Osteocyte (in vitro differentiated cells): ENCODE measurements at places on chromosomes 1 and 21. TPM values are rescaled to one million over a fixed set of nuclear protein-coding genes. Genes with fewer than 3 reads are reported as not detected.

- H3K4me3 ChIP-seq = no peak overlapping the region
- peaks cover 28% of the 10 kb centered on the region for H3K36me3 ChIP-seq
- no peak for DNase-seq
These were observed 24.5 kb downstream of the AK2 start for GRCh38 chr1:33012165-33012564.

- H3K27ac ChIP-seq = no peak overlapping the region
- peaks cover 58% of the 10 kb centered on the region for H3K4me1 ChIP-seq
- H3K4me3 ChIP-seq = no peak overlapping the region
- no peak for DNase-seq
- peaks cover 13% of the 10 kb centered on the region for H3K36me3 ChIP-seq
These were observed 1.7 kb downstream of the SPSB1 start for GRCh38 chr1:9294405-9294773.

- H3K4me3 ChIP-seq = no peak overlapping the region
- H3K36me3 ChIP-seq = no peaks in the 10 kb centered on the region
- no peaks in the 10 kb centered on the region for H3K4me1 ChIP-seq
- DNase-seq = no peak
- H3K27ac ChIP-seq = no peak overlapping the region
These were observed 970.7 kb downstream of the KCNT2 start for GRCh38 chr1:195637539-195637938.

DNA sequence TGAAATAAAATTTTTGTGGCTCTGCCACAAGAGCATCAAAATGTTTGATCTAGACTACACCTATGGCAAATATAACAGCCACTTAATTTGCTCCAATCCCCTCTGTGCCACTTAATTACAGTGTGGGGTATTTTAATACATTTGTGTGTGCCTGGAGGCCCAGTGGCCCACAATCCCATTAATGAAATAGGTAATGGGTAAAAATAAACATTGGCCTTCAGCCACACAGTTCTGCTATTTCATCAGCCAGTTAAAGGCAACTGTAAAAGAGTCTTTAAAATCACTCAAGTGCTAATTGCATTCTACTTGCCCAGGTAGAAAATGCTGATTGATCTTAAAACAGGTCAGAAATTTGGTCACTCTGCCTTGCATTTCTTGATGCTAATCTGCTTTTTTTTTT lies 151.6 kb upstream of the UBE2U start:
- H3K27me3 ChIP-seq = no peaks in the 10 kb centered on the region
- H3K4me1 ChIP-seq = peaks cover 8% of the 10 kb centered on the region
- DNase-seq = no peak
- peaks cover 5% of the 10 kb centered on the region for H3K36me3 ChIP-seq
- no peak overlapping the region for H3K27ac ChIP-seq
- H3K4me3 ChIP-seq = no peak overlapping the region

DNA sequence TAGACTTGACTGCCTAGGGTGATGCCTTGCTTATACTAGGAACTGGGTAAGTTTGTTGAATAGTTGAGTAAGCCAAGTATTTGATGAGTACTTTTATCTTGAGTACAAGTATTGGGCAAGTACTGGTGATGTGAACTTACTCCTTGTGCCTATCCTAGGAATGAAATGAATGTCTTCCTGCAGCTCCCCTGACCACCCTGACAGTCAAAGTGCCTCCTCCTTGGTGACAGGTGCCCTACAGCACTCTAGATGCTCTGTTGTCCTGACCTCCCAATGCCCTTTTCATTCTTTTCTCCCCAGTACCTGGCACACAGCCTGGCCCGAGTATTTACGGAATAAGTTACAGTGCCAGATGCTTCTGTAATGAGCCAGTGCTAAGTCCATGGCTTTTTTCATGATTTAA lies 25.5 kb downstream of the PCSK9 start:
- H3K27ac ChIP-seq = peak overlapping the region; percentile 27
- DNase-seq = no peak
- H3K27me3 ChIP-seq = no peaks in the 10 kb centered on the region
- no peak overlapping the region for H3K4me3 ChIP-seq
- H3K4me1 ChIP-seq = peaks cover 22% of the 10 kb centered on the region

DNA sequence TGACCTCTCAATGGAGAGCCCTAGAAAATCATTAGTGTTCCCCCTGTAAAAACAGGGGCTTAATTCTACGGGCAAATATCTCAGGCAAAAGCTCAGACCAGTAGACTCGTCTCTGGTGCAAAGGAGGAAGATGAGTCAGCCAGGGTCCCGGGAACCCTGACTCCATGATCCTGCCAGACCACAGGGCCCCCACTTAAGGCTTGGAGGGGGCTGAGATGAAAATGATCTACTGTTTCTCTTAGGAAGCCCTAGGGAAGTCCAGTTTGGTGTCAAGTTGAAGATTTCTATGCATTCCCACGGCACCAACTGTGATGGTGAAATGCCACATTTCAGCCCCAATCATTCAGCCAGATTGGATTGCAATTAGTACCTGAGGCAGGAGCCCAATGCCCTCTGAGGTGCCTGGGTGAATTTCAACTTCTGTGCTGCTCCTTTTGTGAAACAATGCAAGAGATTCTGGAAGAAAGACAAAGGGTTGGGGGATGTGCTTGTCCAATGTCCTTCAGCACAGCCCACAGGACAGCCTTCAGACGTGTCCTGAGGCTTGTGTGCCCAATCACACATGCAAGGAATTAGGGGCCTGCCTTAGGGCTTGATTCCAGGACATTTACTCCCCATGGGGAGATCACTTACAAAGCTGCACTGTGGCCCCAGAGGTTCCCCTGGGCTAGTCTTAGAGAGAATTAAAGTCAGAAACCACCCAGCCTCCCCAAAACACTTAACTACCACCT lies 18.1 kb downstream of the NAV1 start:
- no peak overlapping the region for H3K4me3 ChIP-seq
- no peaks in the 10 kb centered on the region for H3K36me3 ChIP-seq
- peaks cover 74% of the 10 kb centered on the region for H3K4me1 ChIP-seq
- DNase-seq = no peak
- no peaks in the 10 kb centered on the region for H3K27me3 ChIP-seq

DNA sequence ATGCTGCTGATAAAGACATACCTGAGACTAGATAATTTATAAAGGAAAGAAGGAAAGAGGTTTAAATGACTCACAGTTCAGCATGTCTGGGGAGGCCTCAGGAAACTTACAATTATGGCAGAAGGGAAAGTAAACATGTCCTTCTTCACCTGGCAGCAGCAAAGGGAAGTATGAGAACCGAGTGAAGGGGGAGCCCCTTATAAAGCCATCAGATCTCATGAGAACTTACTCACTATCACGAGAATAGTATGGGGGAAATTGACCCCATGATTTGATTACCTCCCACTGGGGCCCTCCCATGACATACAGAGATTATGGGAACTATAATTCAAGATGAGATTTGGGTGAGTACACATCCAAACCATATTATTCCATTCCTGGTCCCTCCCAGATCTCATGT lies 154.4 kb downstream of the FASLG start:
- no peak overlapping the region for H3K4me3 ChIP-seq
- no peaks in the 10 kb centered on the region for H3K36me3 ChIP-seq
- no peaks in the 10 kb centered on the region for H3K4me1 ChIP-seq
- no peak overlapping the region for H3K27ac ChIP-seq
- no peak for DNase-seq

GRCh38 chr1:7810395-7810794 lies 26.3 kb downstream of the PER3 start:
- H3K27me3 ChIP-seq = no peaks in the 10 kb centered on the region
- peaks cover 30% of the 10 kb centered on the region for H3K36me3 ChIP-seq
- peaks cover 7% of the 10 kb centered on the region for H3K4me1 ChIP-seq
- DNase-seq = no peak
- no peak overlapping the region for H3K4me3 ChIP-seq

DNA sequence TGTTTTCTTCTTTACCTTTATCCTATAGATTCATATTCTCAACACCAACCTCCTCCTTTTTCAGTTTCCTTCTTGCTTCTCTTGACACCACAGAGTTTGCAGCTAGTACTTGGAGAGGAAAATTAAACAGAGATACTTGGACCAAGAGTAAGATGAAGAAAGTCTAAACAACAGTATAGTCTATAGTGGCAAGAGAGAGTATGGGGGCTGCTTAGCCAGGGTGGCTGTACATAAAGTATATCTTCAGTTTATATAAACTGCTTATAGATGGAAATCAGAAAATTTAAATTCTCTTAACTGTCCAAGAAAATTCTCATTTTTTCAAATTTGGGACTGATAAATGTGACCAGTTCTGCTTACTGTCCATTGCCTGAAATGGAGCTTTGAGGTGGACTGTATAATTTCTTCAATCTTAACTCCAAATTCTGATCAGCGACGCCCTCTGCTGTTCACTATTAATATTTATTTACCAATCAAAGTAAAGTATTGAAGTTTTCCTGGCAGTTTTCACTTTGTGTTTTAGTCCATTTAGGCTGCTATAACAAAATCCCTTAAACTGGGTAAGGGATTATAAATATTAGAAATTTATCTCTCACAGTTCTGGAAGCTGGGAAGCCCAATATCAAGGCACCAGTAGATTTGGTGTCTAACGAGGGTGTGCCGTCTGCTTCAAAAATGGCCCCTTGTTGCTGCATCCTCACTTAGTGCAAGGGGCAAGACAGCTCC lies 14.8 kb upstream of the METTL18 start:
- H3K27ac ChIP-seq = no peak overlapping the region
- no peak for DNase-seq
- H3K4me3 ChIP-seq = no peak overlapping the region
- H3K4me1 ChIP-seq = no peaks in the 10 kb centered on the region
- H3K36me3 ChIP-seq = no peaks in the 10 kb centered on the region

DNA sequence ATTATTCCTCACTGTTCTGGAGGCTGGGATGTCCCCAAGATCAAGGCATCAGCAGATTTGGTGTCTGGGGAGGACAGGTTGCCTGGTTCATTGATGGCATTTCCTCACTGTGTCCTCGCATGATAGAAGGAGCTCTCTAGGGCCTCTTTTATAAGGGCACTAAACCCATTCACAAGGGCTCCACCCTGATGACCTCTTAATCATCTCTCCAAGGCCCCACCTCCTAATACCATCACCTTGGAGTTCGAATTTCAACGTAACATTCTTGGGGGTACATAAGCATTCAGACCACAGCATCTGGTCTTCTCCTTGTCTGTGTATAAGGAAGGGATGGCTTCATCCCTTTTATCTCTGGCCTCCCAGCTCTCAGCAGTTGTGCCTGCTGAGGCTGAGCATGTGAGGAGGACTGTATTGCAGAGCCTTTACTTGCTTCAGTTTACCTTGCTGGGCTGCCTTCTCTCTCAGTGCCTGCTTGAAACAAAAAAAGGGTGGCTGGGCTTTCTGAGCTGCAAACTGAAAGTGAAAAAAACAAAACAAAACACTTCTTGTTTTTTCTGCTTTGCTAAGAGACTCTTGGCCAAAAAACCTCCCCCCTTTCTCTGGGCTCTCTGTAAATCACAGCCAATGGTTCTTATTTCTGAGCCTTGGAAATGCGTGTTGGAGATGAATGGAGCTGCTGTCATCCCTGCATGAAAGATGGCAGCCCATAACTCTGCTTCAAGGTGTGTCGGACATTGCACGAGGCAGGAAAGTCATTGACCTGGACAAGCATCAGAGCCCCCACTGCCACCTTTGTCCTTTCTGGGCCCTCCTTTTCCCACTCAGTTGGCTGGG lies 75.8 kb downstream of the RHOU start:
- DNase-seq = no peak
- no peaks in the 10 kb centered on the region for H3K36me3 ChIP-seq
- H3K4me3 ChIP-seq = no peak overlapping the region
- H3K27me3 ChIP-seq = peaks cover 22% of the 10 kb centered on the region
- no peak overlapping the region for H3K27ac ChIP-seq

- DNase-seq = no peak
- peak overlapping the region; percentile 84 for H3K27ac ChIP-seq
- peaks cover 50% of the 10 kb centered on the region for H3K4me1 ChIP-seq
- no peaks in the 10 kb centered on the region for H3K36me3 ChIP-seq
These were observed 4.5 kb downstream of the HSPB7 start for GRCh38 chr1:16013220-16013907.

DNA sequence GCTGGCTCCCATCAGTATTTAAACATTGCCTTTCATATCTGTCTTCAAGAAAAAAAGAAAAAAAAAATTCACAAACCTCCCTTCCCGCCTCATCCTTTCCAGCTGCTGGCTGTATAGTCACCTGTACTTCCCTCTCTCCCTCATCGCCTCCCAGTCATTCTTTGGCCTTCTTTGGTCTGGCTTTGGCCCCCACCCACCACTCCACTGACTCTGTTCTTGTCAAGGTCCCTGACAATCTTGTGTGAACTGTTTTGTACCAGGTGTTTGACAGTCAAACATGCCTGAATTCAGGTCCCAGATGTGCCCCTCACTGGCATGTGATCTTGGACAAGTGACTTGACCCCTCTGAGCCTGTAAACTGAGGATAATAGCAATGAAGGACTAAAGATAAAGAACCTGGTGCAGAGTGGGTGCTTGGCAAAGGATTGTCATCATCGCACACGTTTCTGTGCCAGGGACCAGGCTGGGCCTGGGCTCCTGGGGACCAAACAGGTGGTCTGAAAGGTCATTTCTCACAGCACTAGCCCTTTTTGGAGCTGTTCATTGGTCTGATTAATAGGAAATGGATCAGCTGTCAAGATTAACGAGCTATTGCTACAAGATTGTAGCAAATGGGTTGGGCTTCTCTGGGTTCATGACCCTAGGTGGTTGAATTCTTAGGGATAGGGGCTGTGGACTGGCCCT lies 21.5 kb downstream of the PTPRF start:
- H3K27me3 ChIP-seq = no peaks in the 10 kb centered on the region
- peaks cover 3% of the 10 kb centered on the region for H3K36me3 ChIP-seq
- DNase-seq = no peak
- H3K4me3 ChIP-seq = no peak overlapping the region

GRCh38 chr1:6519935-6520671 lies 28.6 kb upstream of the PLEKHG5 start:
- H3K27ac ChIP-seq = peak overlapping the region; percentile 88
- H3K4me1 ChIP-seq = peaks cover 54% of the 10 kb centered on the region
- H3K27me3 ChIP-seq = no peaks in the 10 kb centered on the region

DNA sequence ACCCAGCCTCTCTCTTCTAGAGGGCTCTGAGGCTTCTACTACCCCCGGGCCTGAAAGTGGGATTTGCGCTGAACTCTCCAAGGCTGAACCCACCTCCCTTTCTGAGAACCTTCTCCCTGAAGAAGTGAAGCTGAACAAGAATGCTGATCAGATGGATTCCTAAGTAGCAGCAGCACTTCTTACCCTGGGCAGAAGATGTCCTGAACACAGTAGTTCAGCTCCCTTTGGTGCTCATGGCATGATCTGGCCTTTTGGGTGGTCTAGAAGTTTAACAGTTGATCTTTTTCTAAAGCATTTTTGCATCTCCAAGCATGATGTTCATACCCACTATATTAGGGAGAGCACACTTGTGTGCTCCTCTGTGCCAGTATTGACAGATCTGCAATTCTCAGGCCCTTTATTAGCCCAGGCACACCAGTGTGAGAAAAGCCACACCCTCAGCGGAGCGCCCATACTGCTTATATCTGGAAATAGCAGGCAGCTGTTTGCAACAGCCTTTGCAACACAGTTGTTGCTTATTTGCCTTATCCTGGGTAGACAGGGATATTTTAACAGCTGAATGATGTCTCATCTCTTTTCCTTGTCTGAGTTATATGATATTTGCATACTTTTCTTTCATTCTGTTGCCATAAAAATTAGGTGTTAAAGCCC lies 34.2 kb downstream of the CNN3 start:
- no peak overlapping the region for H3K4me3 ChIP-seq
- no peaks in the 10 kb centered on the region for H3K4me1 ChIP-seq
- no peak for DNase-seq
- no peaks in the 10 kb centered on the region for H3K27me3 ChIP-seq
- H3K27ac ChIP-seq = no peak overlapping the region

- DNase-seq = no peak
- no peaks in the 10 kb centered on the region for H3K36me3 ChIP-seq
These were observed 15.9 kb upstream of the RGS8 start for GRCh38 chr1:182700351-182700709.

GGPS1 gene
- total RNA-seq = 37.1 and 42.5 TPM in 2 replicates

COL11A1 gene
- total RNA-seq = 592 and 632 TPM in 2 replicates

ST6GALNAC5 gene
- total RNA-seq = 2.6 and 3.7 TPM in 2 replicates

CFHR4 gene
- total RNA-seq = not detected in 2 replicates

VHLL gene
- total RNA-seq = not detected in 2 replicates

TMEM52 gene
- total RNA-seq = 1.5 TPM in 1 of 2 replicates, not detected in the other

KRTAP13-2 gene
- not detected in 2 replicates for total RNA-seq

PTPRF gene
- total RNA-seq = 37.3 and 45.1 TPM in 2 replicates
